ENCODE measurements at places on chromosomes 4 and X.

DNA sequence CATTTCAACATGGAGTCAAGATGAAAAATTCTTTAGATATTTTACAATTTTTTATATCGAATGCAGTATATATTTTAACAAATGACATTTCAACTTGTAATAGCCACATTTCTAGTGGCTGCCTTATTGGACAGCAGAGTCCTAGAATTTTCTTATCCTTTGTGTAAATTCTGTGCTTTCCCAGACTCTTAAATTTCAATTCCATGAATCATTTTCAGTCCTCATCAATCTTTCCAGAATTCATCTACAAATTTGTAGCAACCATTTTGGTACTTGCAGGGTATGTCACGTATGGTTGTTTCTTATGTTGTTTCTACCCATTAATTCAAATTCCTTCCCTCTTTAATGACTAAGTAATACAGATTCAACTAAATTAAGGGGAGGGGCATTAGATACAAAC lies 2.7 kb downstream of the PAICS start:
- no peak for DNase-seq

GRCh38 chr4:150986085-150986484 lies 29.0 kb downstream of the LRBA start:
- no peak for DNase-seq

DNA sequence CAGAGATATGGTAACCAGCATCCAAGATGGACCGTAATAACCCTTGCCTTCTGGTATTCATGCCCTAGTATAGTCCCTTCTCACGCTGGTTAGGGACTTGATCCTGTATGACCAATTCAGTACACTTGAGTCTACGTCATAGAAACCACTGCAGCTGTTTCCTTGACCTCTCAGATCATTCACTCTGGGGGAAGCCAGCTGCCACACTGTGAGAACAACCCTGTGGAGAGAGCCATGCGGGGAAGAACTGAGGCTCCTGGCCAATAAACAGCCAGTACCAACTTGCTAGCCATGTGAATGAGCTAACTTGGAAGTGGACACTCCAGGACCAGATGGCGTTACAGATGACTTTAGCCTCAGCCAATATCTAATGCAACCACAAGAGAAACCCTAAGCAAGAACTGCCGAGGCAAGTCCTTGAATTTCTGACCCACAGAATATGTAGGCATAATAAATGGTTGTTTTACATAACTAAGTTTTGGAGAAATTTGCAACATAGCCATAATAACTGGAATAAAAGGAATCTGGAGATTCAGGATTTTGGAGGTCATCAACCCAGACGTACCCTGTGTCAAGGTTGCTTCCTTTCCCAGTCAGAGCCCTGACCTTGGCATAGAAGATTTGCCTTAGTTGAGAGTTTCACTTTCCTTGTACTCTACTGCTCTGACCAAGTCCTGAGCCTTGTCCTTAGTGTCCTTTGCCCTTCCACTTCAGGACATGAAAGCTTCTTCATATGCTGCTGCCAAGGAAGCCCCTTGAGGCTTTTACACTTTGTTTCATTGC lies 87.3 kb upstream of the ZNF81 start:
- no peak for DNase-seq

- no peak for DNase-seq
These were observed 36.6 kb upstream of the HGFAC start for GRCh38 chr4:3405176-3405575.

DNA sequence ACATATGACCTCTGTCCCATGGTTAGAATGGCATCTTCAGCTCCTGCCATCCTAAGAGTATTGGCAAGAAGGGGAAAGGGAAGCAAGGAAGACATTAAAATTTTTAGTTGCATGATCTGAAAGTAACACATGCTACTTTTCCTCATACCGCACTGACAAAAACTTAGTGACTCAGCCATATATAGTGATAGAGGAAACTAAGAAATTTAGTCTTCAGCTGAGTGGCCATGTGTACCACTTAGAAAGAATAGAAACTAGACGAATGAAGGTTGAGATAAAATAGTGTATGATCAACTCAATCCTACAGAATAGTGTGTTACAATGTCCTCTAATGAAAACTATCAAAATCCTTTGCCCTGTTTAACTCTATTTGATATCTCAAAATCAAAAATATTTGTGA lies 164.1 kb downstream of the PPP3CA start:
- no peak for DNase-seq

DNA sequence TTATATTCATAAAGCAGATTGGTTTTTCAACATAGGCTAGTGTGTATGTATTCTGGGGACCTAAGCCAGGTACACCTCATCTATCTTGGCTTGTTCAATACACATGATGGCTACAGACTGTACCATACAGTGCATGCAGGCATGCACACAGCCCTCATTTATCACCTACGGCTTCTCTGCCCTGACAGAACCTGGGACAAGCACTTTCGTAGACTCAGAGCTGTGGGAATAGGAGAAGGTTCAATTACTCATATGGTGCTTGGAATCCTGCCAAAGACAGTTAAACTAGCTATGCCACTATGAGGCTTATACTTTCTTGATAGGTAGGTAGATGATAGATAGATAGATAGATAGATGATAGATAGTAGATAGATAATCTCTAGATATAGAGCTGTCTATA lies 457.2 kb downstream of the GALNTL6 start:
- DNase-seq: no peak

DNA sequence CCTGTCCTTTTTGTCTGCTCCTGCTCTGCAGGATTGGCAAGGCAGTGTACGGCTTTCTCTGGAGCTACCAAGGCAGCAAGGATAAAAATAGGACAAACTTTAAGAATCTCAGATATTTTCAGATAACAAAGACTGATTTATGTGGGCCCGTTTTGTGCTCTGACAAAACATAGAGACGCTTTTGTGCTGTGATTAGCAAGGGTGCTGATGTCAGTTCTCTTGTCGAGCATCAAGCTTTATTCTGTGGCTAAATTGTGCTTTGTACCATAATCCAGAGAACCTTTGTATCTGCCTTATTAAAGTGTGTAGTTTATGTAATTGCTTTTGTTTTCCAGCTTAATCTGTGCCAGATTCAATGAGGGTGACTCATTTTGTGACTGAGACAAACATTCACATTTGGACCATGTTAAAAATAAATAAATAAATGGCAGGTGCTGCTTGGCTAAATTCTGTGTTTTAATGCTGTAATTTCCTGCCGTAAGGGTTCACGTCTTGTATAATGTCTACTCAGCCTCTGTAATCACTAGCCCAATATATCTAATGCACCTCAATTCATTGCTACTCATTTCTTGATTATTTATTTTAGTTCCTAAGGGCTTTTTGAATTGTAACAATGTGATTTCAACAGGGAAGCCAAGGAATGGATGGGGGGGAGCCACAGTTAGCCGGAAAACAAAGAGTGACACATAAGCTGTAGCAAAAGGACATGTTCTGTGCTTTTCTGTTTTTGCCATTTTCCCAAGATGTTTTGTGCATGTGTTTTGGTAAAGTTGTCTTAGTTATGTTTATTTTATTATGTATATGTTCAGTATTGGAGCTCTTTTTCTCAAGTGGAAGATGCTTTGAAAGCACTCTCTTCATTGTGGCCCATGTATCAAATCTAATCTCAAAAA lies 75.1 kb downstream of the GAB1 start:
- DNase-seq: peak; percentile 42

GRCh38 chr4:40931841-40932240 lies 182.1 kb downstream of the NSUN7 start:
- no peak for DNase-seq

DNA sequence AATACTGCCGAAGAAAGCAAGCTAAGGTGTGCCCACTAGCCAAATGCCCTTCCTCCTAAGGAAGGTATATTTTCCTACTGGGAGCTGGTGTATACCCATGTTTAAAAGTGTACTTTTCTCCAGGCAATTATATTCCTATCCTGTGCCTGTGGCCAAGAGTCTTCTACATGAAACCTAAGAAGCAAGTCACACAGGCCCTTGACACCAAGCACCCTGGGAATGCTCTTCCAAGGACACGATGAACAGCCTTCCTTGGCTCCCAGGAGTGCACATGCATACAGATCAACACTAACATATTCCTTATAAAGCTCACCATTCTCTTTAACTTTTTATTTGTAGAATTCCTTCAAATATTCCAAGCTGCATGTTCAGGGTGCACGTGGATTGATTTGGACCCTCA lies 17.3 kb upstream of the ARHGAP6 start:
- DNase-seq: no peak

- DNase-seq: no peak
These were observed 144.9 kb downstream of the GPM6A start for GRCh38 chr4:175667122-175667521.

- DNase-seq: peak; percentile 7
These were observed at the start of the genes CNGA1 and NIPAL1 for GRCh38 chr4:48016141-48017107. Gene CNGA1, minus strand, starts transcription at chr4:48016681. Its CDS starts 63,992 bp downstream, at chr4:47952689. Gene NIPAL1, plus strand, starts transcription at chr4:48016772. Its CDS starts 68 bp downstream, at chr4:48016840.

GRCh38 chrX:41984628-41985027 lies 61.3 kb upstream of the CASK start:
- no peak for DNase-seq

GRCh38 chr4:147975933-147976928 lies 244.3 kb downstream of the ARHGAP10 start:
- DNase-seq: no peak

Measured in hippocampal formation (tissue), 2 donors.